A549 treated with Hydrocortisone at 1 μM for 4 hours (cell line): ENCODE measurements at places on chromosomes 1 and 21. TPM values are rescaled to one million over a fixed set of nuclear protein-coding genes. Genes with fewer than 3 reads are reported as not detected.

The FCRL6 gene
- not detected in 5 replicates for total RNA-seq

The BRDT gene
- total RNA-seq, result not detected in 5 replicates

The CRYZL1 gene
- 12.2 to 16.9 TPM (median 13.4 TPM) in 5 replicates for total RNA-seq

The FAM78B gene
- 0.24 to 0.39 TPM (median 0.34 TPM) in 5 replicates for total RNA-seq

The MROH9 gene
- total RNA-seq, result not detected in 5 replicates

The UBL4B gene
- not detected in 5 replicates for total RNA-seq

The FAF1 gene
- total RNA-seq, result 36.0 to 44.2 TPM (median 37.3 TPM) in 5 replicates

The PTGER3 gene
- total RNA-seq, result 0.03 TPM in 1 of 5 replicates, not detected in the others

The HUNK gene
- total RNA-seq, result 1.2 to 1.7 TPM (median 1.4 TPM) in 5 replicates

The ETS2 gene
- total RNA-seq, result 84.8 to 109 TPM (median 99.4 TPM) in 5 replicates

The ANGPTL3 gene
- not detected in 5 replicates for total RNA-seq

The SYPL2 gene
- 0.03 to 0.12 TPM (median 0.10 TPM) in 5 replicates for total RNA-seq

The CHI3L2 gene
- 0.25 to 1.1 TPM (median 0.44 TPM) in 5 replicates for total RNA-seq

The PLEKHA6 gene
- 26.4 to 36.3 TPM (median 33.2 TPM) in 5 replicates for total RNA-seq

The PAFAH2 gene
- 7.0 to 10.3 TPM (median 8.2 TPM) in 5 replicates for total RNA-seq

The KTI12 gene
- 16.5 to 19.5 TPM (median 17.0 TPM) in 5 replicates for total RNA-seq

The INAVA gene
- 39.8 to 52.8 TPM (median 45.0 TPM) in 5 replicates for total RNA-seq

The RNU1-1 gene
- total RNA-seq, result 6.1 to 30.4 TPM (median 9.0 TPM) in 3 of 5 replicates, not detected in the others

The FCER1G gene
- total RNA-seq, result 0.22 to 0.43 TPM (median 0.28 TPM) in 3 of 5 replicates, not detected in the others

The ZYG11B gene
- total RNA-seq, result 4.0 to 7.3 TPM (median 6.1 TPM) in 5 replicates

The PRPF38A gene
- 19.5 to 23.3 TPM (median 21.8 TPM) in 5 replicates for total RNA-seq

The TMEM82 gene
- total RNA-seq, result not detected in 5 replicates

The NAXE gene
- 138 to 170 TPM (median 165 TPM) in 5 replicates for total RNA-seq

The TNFAIP8L2 gene
- total RNA-seq, result 0.08 TPM in 1 of 5 replicates, not detected in the others

The FPGT gene
- total RNA-seq, result 4.6 to 8.4 TPM (median 7.4 TPM) in 5 replicates

The NEXN gene
- 5.6 to 11.7 TPM (median 6.4 TPM) in 5 replicates for total RNA-seq

The ANKRD65 gene
- total RNA-seq, result 0.06 to 0.14 TPM (median 0.14 TPM) in 3 of 5 replicates, not detected in the others

The SLAMF9 gene
- total RNA-seq, result 0.22 to 0.68 TPM (median 0.56 TPM) in 5 replicates

The CHIA gene
- total RNA-seq, result not detected in 5 replicates

The ARMH1 gene
- total RNA-seq, result 0.55 to 1.1 TPM (median 0.92 TPM) in 5 replicates

The DCLRE1B gene
- total RNA-seq, result 8.2 to 11.1 TPM (median 8.6 TPM) in 5 replicates

The IQCC gene
- total RNA-seq, result 1.3 to 2.4 TPM (median 1.9 TPM) in 5 replicates

The SEC16B gene
- total RNA-seq, result 0.55 to 0.93 TPM (median 0.83 TPM) in 5 replicates

The NUP210L gene
- total RNA-seq, result not detected in 5 replicates

The OR6N1 gene
- total RNA-seq, result not detected in 5 replicates

The LAMC2 gene
- total RNA-seq, result 17.5 to 25.9 TPM (median 19.8 TPM) in 5 replicates

The KCNJ9 gene
- not detected in 5 replicates for total RNA-seq

The JAM2 gene
- not detected in 5 replicates for total RNA-seq

The CHAF1B gene
- total RNA-seq, result 10.9 to 12.7 TPM (median 12.1 TPM) in 5 replicates

The TPTE gene
- total RNA-seq, result not detected in 5 replicates

The BRINP3 gene
- not detected in 5 replicates for total RNA-seq

The GART gene
- total RNA-seq, result 54.8 to 76.6 TPM (median 60.9 TPM) in 5 replicates

The LCE1C gene
- total RNA-seq, result not detected in 5 replicates
